CD14-positive monocyte (primary cell): ENCODE measurements at places on chromosomes 7 and 10.

GRCh38 chr10:74056050-74056818 lies 58.3 kb downstream of the VCL start:
- no peak for DNase-seq

DNA sequence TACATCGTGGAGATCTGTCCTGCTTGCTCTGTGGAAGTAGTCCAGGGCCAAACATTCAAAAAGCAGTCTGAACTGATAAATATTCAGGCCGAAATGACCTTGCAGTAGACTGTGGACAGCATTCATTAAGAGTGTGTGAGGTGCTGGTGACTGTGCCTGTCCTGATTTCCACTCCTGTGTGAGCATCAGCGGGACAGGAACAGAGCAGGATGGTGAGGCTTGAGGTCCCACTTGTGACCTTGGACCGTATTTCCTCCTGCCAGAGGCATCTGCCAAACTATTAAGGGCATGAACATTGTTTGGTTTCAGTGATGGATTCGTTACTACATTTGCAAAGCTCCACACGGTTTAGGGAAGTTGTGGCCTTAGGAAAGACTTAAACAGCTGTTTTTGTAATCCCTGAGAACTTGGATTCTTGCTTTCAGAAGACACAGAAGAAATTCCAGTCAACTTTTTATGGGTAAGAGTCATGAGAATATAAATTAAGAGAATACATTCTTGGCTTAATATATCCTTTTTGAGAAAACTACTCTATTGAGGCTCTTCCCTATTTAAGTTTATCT lies 32.8 kb downstream of the CCNY start:
- peak; percentile 26 for DNase-seq

DNA sequence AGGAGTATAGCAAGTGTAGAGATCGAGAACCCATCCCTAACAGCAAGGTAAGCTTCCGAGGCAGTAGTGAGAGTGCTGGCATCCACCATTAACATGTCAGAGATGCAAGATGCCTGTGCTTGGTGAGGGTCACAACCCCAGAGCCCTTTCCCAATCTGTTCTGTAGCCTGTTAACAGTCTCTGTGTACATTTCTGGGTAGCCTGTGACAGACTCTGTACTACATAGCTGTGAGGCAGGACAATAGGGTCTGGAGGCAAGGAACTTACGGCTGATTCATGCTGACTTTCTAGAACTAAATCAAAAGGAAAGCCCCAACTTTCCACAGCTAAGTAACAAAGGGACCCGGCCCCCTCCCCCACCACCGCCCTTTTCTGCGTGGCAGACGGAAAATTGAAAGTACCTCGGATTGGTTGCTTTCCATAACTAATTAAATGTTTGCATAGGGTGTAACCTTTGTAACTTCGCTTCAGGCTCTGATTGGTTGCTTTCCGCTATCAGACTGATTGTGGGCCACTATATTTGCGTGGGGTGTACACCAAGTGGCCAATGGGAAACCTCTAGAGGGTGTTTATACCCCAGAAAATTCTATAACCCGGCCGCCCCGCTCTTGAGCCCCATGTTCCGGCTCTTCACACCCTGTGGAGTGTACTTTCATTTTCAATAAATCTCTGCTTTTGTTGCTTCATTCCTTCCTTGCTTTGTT lies 1.4 kb upstream of the TMEM168 start:
- DNase-seq, result no peak

DNA sequence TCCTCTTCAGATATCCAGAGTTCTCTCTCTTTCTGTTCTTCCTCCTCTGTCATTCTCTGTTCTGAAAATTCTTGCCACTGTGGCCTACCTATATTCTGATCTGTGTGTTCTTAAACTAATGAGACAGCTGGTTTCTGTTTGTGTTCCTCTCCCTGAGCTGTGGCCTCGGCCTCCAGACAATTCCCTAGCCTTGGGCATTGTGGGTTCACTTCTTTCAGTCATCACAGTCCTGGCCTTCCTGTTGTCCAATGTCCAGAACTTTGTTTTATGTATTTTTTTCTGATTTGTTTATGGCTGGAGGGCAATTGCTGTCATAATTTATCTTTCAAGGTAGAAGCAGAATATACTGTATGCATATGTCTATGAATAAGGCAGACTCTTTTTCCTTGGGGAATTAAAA lies 173.2 kb upstream of the MTPN start:
- DNase-seq, result no peak

- no peak for DNase-seq
Measured at GRCh38 chr7:72453471-72453870, 41.3 kb upstream of the CALN1 start.

DNA sequence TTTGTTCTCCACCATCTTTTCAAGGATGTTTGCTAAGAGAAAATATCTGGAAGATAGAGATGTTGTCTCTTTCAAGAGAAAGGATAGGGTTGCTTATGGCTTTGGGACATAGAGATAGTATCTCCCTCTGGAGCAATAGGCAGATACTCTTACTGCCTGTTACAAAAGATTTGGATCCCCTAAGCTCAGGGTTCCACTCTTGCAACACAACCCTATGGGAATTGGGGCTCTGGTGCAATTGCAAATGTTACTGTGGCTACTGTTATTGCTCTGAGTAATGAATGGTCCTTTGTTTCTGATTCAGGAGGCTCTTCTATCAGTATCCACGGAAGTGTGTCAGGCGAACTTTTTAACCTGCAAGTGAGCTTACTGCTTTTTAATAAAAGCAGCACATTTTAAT lies 88.8 kb downstream of the GPR85 start:
- DNase-seq, result no peak
